ENCODE measurements at places on chromosomes 7 and 10. TPM values are rescaled to one million over a fixed set of nuclear protein-coding genes. Genes with fewer than 3 reads are reported as not detected.

GRCh38 chr10:129090618-129091366, 376.2 kb upstream of the MGMT start:
- DNase-seq: no peak

- no peak for DNase-seq
Measured at GRCh38 chr10:75000748-75001321, 110.6 kb upstream of the SAMD8 start.

GRCh38 chr7:102390697-102391484, 5.3 kb upstream of the PRKRIP1 start:
- DNase-seq: peak; percentile 66

DNA sequence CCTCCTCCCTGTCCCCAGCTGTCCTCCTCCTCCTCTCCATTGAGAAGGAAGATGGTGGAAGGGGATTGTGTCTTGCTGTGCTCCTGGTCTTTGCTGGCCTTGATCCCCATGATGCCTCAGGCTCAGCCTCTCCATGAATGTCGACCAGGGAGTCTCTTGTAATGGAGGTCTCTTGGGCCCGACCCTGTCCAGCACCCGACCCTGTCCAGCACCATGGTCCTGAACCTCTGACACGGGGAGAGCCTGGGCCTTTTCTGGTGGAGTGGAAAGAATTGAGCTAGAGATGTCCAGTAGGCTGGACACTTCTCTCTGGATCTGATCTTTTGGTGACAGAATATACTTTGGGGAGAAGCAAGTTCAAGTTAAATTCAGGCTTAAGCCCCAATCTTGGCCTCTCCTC, 42.3 kb upstream of the HMX3 start:
- DNase-seq: no peak

DNA sequence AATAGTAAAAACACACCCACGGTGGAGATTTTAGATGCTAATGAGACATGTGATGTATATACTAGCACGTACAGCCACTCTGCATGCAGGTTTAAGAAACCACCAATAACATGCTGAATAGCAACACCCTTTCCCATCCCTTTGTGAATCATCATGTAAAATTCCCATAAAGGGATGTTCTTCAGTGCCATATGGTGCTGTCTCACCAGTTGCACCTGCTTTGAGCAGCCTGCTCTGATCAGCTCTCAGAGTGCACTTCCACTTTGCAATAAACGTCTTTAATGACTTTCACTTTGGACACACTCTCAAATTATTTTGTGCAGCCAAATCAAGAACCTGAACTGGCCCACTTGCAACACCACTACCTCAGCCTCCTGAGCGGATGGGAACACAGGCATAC, 615.0 kb downstream of the ANKRD7 start:
- no peak for DNase-seq

DNA sequence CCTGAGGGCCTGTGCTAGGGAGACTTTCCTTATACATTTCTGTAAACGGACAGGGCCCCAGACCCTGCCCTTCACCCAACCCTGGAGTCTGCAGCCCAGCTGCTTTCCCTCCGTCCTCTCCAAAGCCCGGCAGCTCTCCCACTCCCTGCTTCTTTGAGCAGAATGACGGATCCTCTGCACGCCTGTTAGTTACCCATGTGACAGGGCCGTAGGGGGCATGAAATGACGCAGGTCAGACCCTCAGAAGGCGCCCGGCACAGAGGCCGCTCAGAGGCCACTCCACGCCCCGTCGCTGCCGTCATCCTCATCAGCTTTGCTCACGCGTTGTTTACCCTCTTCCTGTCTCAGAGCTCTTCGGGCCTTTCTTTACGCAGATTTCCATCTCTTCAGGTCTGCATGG, 60.2 kb upstream of the MKRN1 start:
- DNase-seq: no peak

DNA sequence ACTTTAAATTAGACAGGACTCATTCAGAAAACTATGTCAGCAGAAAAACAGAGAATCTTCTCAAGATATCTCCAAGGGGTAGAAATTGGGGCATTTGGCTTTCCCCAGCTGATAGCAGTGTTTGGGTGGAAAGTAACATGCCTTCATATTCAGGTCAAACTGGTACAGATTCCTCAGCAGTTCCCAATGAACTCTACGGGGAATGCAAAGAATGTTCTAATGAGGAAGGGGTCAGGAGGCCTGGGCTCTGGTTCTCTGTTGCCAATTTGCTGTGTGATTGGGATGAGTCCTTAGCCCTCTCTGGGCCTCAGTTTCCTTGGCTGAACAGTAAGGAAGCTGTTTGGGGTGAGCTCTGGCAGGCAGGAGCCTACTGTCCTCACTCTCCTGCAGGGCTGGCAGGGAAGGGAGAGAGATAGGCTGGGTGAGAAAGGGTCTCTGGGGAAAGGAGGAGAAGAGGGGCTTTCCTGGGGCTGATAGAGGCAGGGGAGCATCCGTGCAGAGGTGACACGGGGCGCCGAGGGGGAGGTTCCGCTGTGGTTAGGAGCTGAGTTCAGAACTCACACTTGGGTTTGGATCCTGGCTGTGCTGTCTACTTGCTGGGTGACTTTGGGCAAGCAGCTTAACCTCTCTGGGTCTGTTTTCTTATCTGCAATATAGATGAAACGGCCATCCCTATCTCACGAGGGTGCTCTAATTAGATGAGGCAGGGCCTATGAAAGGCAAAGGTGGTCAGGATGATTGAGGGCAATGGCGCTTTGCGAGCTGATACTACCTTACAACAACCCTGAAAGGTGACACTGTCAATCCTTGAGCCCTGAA, 45.1 kb downstream of the SPOCK2 start:
- DNase-seq: no peak

DNA sequence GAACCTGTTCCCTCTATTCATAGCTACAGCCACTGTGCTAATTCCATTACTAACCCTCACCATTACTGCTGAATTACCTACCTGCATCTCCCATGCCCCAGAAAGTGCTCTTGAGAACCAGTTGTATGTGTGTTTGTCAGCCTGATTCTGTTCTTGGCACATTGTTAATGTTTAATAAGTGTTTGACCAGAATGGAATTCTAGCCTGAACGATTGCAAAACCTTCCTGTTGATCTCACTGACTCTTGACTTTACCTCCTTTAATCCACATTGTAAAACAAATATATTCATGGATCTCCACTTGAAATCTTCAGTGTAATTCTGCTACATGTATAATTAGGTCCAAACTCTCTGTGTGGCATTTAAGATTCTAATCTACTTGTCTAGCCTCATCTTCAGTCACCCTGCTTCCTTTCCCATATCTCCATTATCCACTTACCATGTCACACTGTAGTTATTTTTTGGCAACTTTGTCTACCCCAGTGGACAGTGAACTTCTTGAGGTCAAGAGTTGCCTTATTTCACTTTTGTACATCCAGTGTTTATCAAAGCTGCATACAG, 4.9 kb downstream of the ZNF277 start:
- peak; percentile 63 for DNase-seq

DNA sequence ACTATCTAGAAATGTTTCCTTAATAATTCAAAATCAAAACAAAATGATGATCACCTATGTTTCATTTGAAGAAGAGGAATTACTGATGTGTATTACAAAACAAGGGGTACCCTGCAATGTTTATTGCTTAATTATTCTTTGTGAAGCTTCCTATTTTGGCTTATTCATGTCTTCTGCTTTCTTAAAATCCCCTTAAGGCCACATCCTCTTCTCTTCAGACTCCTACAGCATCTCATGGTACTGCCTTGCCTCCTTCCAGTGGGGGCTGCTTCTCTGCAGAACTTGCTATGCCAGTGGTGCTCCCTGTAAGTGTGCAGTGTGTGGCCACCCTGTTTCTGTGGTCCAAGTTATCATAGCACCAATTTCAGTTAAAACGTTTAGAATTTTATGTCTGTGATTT, 35.0 kb downstream of the CCDC146 start:
- no peak for DNase-seq

DNA sequence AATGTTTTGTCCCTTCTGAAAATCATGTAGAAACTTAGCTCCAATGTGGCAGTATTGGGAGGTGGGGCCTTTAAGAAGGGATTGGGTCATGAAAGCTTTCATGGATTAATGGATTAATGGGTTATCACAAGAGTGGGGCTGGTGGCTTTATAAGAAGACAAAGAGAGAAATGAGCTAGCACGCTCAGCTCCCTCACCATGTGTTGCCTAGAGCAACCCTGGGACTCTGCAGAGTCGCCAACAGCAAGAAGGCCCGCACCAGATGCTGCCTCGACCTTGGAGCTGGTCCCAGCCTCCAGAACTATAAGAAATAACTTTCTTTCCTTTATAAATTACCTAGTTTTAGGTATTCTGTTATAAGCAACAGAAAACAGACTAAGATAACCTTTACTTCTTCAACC, 74.9 kb upstream of the HECW1 start:
- no peak for DNase-seq

- peak; percentile 79 for DNase-seq
Measured at GRCh38 chr10:97572214-97572989, at the start of gene ANKRD2. Gene ANKRD2, plus strand, starts transcription at chr10:97572779. Its CDS starts 10 bp downstream, at chr10:97572789.

- DNase-seq: no peak
Measured at GRCh38 chr10:49118430-49119074, 3.2 kb upstream of the VSTM4 start.

DNA sequence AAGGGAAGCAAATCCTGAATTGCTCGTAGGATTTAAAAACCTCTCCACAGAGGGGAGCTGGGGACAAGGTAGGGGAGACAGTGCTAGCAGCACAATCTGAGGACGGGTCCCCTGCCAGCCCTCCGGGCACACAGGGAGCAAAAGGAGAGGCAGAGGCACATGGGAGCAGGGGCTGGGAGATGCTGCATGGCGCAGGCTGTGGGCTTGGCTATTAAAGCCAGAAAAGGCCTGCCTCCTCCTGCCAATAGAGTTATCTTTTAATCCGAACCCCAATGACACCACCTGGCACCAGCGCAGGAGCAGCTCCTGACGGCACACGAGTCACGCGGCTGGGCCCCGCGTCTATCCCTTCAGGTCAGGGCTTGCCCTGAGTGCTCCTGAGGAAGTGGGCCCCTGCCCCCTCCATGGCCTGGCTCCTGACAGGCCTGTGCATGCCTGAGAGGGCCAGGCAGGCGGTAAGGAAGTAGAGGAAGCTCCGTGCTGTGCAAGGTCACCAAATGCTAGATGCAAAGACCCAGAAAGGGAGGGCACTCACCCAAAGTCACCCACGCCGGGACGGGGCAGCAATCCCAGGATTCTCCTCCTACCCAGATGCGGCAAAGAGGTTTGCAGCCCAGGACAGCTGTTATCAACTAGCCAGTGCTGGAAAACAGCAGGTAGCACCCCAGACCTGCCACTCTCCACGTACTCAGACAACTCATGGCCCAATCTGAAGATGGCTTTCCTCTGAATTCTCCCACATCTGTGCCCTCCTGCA, 28.1 kb downstream of the DLG5 start:
- DNase-seq: no peak

DNA sequence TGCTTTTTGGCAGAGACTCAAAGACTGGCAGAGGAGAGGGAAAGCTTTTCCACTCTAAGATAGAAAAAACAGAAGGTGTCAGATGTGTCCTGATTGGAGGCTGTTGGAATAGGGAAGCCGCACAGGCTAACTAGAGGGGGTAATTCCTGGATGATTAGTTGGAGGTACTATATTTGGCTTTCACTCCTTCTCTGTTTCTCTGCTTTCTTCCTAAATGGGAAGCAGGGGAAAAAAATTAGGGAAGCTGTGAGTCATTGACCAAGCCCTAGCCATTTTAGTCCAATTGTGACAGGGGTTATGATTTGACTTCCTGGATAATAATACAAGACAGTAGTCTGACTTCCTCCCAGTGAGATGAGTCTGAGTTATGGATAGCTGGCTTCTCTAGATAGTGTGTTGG, 475.2 kb upstream of the CELF2 start:
- DNase-seq: peak; percentile 15

GRCh38 chr10:43863270-43863669, 214.6 kb upstream of the ZNF32 start:
- DNase-seq: no peak

DNA sequence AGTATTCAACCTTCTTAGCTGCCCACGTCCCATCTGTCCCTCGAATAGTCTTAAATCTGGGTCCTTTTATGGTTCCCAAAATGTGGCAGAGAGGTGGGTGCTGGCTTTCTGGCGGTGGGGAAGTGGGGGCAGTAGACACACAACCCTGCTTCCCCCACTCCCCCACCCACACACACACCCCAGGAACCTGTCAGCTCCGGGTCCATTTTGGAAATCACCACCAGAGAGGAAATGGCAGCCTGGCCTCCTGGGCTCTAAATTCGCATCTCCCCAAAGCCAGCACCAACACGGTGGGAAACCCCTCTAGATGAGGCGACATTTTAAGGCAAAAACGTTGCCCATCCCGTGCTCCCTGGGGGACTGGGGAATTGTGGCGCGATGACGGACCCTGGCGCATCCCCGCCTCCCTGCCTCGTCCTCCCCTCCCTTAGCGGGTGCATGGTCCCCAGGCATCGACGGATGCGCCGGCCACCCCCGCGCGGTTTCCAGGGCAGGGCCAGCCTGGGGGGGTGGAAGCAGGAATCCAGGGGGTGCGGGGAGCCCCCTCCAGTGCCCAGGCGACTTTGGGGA, 702 bp downstream of the TMEM130 start:
- no peak for DNase-seq

GRCh38 chr7:22452960-22453558, 46.9 kb downstream of the STEAP1B start:
- no peak for DNase-seq

COL1A2 gene
- total RNA-seq: 1,211 TPM

CAMK2G gene
- 18.9 TPM for total RNA-seq

CXCL12 gene
- total RNA-seq: 15.8 TPM

RBM28 gene
- 18.6 TPM for total RNA-seq

CNNM1 gene
- 0.28 TPM for total RNA-seq

PRKAR2B gene
- total RNA-seq: 8.1 TPM

NKX6-2 gene
- total RNA-seq: not detected

SMKR1 gene
- total RNA-seq: not detected
